ENCODE measurements at places on chromosomes 4 and X.

DNA sequence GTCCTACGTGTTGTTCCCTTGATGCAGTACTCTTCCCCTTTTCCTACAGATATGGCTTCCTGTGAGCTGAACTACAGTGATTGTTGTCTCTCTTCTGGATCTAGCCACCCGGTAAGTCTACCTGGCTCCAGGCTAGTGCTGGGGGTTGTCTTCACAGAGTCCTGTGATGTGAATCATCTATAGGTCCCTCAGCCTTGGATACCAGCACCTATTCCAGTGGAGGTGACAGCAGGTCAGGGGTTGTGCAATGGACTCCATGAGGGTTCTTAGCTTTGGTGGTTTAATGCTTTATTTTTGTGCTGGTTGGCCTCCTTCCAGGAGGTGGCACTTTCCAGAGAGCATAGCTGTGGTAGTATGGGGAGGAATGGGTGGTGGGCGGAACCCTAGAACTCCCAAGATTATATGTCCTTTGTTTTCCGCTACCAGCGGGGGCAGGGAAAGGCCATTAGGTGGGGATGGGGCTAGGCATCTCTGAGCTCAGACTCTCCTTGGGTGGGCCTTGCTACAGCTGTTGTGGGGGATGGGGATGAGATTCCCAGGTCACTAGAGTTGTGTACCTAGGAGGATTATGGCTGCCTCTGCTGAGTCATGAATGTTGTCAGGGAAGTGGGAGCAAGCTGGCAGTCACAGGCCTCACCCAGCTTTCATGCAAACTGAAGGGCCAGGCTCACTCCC, 121.4 kb upstream of the ANKRD50 start:
- no peak for DNase-seq

- no peak for DNase-seq
Observed at GRCh38 chr4:112296949-112297880, at the start of gene ALPK1. ALPK1 (plus strand) TSS chr4:112297369.

- DNase-seq, result no peak
Observed at GRCh38 chr4:101366331-101366730, 19.0 kb upstream of the PPP3CA start.

- DNase-seq, result no peak
Observed at GRCh38 chr4:162878096-162878495, 288.6 kb downstream of the NAF1 start.

- no peak for DNase-seq
Observed at GRCh38 chr4:25290490-25291067, 22.0 kb upstream of the ZCCHC4 start.

DNA sequence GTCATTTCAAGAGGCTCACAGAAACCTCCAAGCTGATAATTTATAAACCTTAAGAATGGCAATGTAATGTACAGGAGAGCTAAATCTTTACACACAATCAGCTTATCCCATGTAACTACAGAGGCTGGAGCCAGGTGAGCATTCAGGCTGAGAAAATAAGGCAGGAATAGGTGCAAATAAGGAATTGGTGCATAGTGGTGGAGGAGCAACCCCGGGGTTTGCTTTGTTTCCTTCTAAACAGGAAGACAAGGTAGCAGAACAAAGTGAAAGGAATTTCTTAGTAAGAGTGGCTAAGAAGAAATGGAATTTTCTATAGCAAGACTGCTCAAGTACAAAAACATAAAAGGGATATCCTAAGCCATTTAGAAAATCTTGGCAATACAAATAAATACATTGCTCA, 82.4 kb downstream of the NR3C2 start:
- DNase-seq, result no peak

DNA sequence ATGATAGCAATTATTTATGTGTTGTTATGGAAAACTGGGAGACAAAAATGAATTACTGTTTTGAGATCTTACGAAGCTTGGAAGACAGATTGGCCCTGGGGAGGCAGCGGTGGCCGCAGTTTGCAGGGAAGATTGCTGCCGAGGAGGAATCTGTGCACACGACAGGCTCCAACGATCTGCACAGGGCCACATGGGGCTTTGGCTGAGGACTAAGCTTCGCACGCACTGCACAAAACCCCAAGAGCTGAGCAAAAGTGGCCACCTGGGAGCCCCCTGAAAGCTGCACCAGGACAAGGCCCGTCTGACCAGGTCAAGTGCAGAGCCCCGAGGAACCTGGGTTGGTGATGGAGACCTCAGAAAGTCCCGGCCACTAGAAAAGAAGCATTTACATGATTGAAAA, 5.2 kb upstream of the PDE6B start:
- no peak for DNase-seq

GRCh38 chrX:34144246-34144645, 12.1 kb upstream of the FAM47A start:
- no peak for DNase-seq

- DNase-seq, result no peak
Observed at GRCh38 chr4:14308229-14308651, 680.7 kb upstream of the BOD1L1 start.

DNA sequence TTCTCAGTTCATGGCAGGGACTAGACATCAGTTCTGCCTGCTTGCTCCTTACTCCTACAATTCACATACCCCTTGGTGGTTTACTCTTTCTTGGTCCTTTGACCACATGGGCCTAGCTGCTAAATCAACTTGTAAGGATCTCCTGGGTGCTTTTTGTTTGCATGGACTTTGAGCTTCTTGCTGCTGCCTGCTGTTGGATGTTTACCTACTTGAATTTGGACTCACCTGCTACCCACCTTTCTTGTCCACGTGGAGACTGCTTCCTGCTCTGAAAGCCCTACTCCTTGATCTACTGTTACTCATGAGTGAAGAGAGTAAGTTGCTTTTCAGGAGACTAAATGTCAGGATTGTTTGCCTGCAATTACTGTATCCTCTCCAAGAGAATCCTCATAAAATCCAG, 15.2 kb upstream of the ARHGAP24 start:
- no peak for DNase-seq

DNA sequence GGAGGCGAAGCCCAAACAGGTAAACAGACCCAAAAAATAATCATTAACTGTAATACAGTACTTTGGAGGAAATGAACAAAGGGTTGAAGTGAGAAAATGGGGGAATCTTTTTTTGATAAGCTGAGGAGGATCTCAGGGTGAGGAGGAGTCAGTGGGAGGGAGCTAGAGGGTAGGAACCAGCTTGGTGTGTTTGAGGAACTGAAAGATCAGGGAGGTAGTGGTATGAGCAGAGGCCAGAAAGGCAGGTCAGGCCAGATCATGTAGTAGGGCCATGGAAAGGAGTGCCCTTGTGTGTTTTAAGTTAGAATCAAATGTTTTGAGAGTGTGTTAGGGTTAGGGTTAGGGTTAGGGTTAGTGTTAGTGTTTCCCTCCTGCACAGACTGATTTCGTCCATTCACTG, 48.8 kb downstream of the PPP2R2C start:
- no peak for DNase-seq

DNA sequence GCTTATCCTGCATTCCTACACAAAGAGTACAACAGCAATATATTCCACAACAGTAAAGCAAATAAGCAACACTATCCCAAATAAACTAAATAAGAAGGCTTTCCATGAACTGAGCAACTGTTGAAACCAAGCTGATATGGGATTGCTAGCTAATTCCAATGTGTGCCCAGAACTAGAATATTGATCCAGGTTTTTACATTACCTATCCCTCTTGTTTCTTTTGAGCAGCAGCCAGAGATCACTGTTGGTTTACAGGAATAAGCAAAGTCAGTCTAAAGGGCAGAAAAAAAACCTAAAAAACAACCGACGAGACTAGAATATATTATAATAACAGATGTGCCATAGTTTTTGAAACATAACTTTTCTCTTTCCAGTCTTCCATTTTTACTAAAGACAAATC, 22.4 kb upstream of the ADH4 start:
- no peak for DNase-seq

GRCh38 chr4:137678796-137679195, 146.5 kb upstream of the PCDH18 start:
- DNase-seq, result no peak

- DNase-seq, result peak; percentile 25
Observed at GRCh38 chr4:110165382-110166286, 32.8 kb downstream of the ELOVL6 start.

DNA sequence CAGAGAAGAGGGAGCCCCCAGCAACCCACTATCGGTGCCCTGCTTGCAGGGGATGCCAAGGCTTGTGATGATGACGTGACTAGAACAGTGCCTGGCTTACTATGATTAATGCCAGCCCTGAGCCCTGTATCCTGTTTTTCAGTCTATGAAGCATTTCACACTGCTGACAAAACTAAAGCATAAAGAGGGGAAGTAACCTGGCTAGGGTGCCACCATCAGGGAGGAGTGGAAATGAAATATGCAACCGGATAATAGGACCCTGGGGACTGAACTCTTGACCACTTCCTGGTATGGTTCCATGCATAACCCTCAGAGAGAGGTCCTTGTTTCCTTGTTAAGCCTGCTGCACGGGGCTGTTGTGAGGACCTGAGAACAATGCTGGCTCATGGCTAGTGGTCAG, 50.3 kb downstream of the MED28 start:
- no peak for DNase-seq

DNA sequence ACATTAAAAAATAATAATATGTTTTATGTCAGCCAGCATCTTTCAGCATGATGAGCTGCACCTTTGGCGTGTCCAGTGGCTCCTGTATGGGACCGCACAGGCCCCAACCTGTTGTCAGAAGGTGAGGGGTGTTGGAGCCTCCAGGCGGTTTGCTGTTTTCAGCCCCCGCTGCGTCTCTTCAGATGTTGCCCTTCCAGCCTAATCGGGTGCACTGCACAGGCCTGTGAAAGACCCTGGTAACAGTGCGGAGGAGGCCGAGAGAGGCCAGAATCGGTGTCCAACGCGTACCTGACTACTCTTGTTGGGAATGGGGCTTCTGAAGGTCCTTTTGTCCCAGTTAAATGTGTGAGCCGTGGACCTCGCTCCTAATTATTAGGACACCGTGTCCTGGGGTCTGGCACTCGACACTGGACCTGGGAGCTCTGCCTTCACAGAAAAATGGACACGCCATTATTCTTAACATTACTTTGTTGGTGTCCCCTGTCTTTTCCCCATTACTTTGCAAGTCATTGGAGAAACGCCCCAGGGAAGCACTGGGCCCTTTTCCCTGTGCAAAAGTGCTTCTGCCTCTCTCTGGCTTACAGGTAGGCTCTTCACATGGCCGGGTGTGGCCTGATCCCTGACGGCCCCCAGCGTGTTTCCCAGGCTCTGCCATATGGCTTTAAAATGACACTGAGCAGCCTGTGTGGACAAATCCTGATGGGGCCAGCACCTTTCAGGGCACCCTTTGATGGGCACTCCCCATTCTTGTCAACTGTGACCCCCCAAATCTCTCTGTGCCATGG, 51.2 kb downstream of the TBC1D14 start:
- DNase-seq, result no peak

- DNase-seq, result no peak
Observed at GRCh38 chrX:130179579-130180215, 7.9 kb downstream of the RAB33A start.

DNA sequence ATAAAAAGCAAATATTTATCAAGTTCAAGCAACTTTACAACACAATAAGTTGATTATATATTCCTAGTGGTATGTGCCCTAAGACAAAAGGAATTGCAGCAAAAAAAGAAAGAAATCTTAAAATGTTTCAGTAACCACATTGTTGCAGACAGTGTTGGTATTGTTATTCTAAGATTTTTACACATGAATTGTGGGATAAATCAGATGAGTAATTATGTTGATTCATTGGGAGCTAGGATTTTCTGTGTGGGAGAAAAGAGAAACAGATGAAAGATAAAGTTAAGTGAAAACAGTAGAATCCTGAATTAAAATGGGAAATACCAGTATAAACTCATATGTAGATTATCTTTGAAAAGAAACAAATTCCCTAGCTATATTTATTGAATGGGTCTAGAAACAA, 362.4 kb downstream of the PPP3CA start:
- DNase-seq, result no peak

DNA sequence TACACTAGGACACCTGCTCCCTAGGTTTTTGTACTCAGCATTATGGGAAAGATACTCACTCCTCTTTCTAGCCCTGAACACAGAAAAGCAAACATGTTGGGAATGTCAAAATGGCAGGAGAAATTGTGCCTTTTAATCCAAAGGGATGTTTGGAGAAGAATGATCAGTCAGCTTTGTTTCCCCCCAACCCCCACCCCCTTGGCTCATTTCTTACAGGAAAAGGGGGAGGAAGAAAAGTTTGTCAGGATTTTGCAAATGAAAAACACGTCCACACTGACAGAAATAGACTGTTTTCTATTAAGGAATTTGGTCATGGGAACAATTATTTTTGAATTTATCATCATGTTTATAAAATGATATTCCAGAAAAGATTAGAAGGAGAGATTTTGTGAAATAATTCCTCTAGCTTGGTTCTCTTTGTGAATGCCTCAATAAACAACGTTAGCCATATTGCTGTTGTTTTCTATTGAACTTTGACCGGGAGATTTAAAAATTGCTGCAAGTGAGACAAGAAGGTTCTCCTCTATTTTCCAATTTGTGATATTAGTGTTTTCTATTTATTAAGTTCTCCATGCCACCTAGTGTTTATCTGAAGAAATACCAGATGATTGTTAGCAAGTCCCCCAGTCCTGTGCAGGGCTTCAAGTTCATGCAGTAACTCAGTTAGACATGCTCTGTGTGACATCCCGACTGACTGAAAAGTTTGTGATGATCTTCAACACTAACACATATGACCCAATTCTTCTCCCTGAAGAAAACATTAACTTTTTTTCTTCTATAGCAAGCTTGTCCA, 31.3 kb upstream of the TFDP3 start:
- no peak for DNase-seq

DNA sequence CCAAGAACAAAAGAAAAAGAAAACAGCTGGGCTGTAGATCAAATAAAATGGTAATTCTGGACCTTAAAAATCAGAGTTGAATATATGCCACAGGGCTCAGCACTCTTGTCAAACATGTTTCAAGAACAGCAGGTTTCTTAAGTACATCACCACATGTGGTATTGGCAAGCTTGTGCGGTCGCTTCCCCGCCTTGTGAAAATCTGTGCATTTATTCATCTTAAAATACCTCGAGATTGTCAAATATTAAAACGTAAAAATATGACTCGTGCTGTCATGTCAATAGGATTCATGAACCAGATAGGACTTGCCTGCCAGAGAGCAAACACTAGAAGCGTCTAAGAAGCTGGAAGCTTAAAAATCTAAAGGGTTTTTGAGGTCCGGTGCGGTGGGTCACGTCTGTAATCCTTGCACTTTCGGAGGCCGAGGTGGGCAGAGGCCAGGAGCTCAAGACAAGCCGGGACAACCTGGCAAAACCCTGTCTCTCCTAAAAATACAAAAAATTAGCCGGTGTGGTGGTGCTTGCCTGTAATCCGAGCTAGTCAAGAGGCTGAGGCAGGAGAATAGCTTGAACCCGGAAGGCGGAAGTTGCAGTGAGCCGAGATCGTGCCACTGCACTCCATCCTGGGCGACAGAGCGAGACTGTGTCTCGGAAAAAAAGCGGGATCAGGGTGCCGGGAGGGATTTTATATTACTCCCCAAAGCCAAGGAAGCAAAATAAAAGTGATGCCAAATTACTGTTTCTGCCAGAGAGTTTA, 40.2 kb upstream of the TMEM154 start:
- DNase-seq, result no peak

- peak; percentile 57 for DNase-seq
Observed at GRCh38 chrX:47581731-47582647, at the start of gene TIMP1. TIMP1 (plus strand) TSS chrX:47582436; CDS start chrX:47583416, 980 bp downstream.

- no peak for DNase-seq
Observed at GRCh38 chr4:105895583-105896460, 551 bp downstream of the NPNT start.

- DNase-seq, result no peak
Observed at GRCh38 chrX:18951032-18951431, 32.9 kb downstream of the PHKA2 start.
